ENCODE measurements at places on chromosomes 4 and X.
A peak's percentile ranks its signal among the peaks of the same experiment; 100 is the strongest.

- no peak for DNase-seq
These were observed 16.8 kb upstream of the THOC2 start for GRCh38 chrX:123749643-123750042.

DNA sequence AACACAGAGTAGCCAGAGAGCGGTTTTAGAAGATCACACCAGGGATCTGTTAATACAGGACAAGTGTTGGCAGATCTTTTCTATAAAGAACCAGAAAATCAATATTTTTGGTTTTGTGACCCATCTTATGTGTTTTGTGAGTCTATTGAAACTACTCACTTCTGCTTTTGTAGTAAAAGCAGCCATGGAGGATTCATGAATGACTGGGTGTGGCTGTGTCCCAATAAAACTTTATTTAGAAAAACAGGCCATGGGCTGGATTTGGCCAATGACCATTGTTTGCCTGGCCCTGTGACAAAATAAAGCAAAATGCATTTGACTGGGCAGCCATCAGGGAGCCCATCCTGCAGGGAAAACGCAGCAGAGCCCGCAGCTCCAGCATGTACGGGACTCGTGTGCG lies 99.9 kb upstream of the ADRA2C start:
- no peak for DNase-seq

GRCh38 chr4:109879081-109879480 lies 31.2 kb downstream of the LRIT3 start:
- no peak for DNase-seq

GRCh38 chr4:183335369-183335940 lies 13.2 kb upstream of the CLDN24 start:
- DNase-seq = no peak

GRCh38 chrX:121655276-121655675 lies 607.9 kb downstream of the GLUD2 start:
- DNase-seq = no peak

- DNase-seq = no peak
These were observed 262.6 kb downstream of the C4orf33 start for GRCh38 chr4:129358571-129358970.

DNA sequence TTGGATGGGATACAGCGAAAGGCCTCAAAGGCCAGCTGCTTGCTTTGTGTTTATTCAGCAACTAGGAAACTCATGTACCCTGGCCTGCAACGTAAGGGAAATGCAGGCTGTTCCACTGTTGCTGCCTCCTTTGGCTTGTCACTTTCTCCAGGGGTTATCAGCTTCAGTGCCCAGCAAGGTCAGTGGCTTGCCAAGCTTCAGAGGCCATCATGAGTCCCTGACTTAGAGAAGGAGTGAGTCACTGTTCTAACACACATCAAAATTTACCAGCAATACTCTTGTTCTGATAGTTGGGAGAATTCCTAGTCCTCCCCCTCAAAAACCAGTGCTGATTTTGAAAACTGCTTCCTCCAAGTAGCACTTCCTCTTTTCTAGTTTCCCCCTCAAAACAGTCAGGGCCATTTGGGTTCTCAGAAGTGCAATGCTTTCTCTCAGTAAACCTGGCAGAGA lies 250.8 kb downstream of the ARHGAP24 start:
- no peak for DNase-seq

DNA sequence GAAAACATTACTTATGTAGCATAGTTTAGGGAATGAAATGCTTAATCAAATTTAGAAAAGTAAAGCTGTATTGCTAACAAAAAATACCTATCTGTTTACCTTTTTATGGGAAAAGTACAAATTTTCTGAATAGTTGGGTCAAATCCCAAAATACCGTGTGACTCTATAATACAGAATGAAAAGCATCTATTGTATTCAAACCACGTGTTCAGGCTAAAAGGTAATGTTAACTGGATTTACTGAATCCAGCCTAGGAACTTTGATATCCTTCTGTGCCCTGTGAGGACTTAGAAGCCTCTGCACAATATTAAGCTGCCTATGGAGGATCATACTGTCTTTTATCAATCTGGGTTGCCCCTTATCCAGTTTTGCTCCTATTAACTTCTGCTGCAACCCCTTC lies 36.3 kb upstream of the AGA start:
- no peak for DNase-seq

GRCh38 chr4:67036791-67037190 lies 508.5 kb downstream of the CENPC start:
- DNase-seq = no peak

GRCh38 chrX:131741103-131741581 lies 197.3 kb downstream of the OR13H1 start:
- no peak for DNase-seq

DNA sequence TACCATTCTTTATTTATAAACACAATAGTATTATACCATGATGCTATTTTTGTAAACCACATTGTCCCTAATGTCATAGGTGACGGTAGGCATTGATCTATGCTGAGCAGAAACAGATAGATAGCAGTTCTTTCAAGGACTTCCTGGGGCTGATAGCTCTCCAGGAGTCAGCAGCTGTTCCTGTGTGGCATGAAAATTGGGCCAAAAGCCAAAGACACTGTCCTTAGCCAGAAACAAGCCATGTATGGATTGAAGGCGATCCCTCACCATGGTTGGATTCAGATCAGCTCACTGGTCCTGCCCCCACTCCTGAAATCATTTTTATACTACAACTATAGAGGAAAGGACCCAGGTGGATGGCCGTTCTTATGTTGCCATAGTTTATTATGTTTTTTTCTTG lies 53.6 kb downstream of the DDX60 start:
- DNase-seq = no peak

GRCh38 chr4:81030061-81030980 lies at the start of gene BMP3:
Gene BMP3 (plus strand): TSS chr4:81030708. CDS start chr4:81031285, 577 bp downstream.
- DNase-seq = peak; percentile 5

DNA sequence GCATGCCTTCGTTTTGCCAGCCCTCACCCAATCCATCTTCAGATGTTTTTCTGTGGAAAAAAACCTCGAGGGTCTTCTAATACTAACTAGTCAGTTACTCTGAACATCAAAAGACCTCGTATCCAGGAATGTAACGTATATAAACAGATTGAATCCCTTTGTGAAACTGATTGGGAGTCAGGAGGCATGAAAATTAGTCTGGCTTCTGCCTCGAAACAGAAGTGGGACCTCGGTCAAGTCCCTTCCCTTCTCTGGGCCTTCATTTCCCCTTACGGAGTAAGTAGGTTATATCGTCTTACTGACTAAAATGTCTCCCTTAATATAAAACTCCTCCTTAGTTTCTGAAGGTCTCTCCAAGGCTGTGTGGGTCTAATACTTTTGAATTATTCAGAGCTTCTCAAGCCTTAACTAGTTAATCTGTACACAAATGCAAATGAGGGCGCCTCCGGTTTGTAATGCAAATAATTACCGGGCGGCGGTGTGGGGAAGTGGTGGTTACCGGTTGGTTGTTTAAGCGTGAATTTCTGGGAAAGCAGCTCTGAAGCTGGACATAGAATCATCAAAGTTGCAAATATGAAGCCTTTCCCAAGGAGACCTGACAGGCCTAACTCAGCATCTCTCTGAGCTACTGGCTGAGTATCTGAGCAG lies 11.4 kb upstream of the NKRF start:
- no peak for DNase-seq

GRCh38 chr4:154205471-154205870 lies 286.1 kb downstream of the DCHS2 start:
- DNase-seq = no peak

- DNase-seq = no peak
These were observed 158.5 kb downstream of the ZNF518B start for GRCh38 chr4:10298681-10299080.

GRCh38 chr4:65391814-65392213 lies 278.5 kb downstream of the EPHA5 start:
- DNase-seq = no peak

- no peak for DNase-seq
These were observed 648.3 kb downstream of the GABRG1 start for GRCh38 chr4:45475548-45475947.

- peak; percentile 47 for DNase-seq
These were observed 201.8 kb upstream of the LEF1 start for GRCh38 chr4:108370291-108371141.

DNA sequence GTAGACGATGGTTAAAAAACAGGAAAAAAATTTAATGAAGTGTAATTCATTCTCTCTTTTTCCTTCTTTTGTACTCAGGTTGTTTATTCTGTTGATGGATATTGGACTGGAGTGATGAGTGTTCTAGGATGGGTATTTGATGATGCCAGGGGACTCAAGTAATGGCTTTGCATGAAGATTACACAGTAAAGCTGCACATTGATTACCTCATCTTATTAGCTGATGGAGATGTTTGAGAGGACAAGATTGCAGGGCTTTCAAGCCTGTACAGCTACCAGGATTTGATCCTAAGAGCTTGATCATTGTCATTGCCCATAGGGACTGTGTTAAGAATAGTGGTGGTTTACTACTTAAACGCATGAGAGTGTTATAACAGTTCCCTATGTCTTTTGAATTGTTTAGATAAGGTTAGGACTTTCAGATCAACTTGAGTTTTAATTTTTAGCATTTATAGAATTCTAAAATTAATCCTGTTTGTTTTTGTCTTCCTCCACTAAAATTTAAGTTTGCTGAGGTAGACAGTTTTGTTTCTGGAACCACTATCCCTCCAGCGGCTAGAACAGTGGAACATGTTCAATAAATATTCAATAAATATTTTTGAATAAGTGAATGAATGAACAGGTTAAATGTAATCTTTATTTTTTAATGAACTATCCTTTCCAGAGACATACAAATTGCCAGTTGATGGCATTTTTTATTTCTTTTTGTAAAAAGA lies 58.2 kb downstream of the GAB1 start:
- DNase-seq = no peak

DNA sequence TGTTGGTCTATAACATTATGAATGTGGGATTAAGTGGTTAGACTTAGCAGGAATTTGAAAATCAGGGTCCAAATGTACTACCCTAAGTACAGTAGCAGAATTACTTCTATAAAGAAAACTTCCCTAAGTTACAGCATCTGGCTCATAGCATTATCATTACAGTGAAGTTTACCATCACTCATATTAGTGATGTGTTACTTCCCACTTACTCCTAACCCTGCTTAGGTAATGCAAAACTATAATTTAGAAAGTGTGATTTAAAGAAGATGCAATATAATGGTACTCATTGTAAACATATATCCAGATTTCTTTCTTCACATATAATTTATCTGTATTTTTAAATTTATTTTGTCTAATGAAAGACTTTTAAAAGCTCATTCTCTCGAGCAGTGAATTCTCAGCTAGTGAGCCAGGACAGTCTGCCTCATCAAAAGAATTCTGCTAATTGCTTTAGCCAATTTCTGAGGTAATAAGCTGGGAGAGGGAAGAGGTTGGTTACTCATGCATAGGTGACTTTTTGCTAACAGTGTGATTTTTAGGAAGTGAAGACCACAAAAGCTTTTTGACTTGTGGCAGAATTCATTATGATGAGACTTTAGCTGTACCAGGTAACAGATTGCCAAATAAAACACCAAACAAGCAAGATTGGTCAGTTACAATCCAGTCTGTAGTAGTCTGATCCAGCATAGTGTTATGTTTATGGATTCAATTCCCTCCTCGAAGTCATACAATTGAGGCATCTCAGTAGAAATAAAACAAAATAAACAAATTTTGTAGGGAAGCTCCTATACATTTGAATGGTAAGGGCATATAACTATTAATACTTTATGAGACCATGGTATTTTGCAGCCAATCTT lies 21.0 kb downstream of the PLS3 start:
- DNase-seq = no peak

DNA sequence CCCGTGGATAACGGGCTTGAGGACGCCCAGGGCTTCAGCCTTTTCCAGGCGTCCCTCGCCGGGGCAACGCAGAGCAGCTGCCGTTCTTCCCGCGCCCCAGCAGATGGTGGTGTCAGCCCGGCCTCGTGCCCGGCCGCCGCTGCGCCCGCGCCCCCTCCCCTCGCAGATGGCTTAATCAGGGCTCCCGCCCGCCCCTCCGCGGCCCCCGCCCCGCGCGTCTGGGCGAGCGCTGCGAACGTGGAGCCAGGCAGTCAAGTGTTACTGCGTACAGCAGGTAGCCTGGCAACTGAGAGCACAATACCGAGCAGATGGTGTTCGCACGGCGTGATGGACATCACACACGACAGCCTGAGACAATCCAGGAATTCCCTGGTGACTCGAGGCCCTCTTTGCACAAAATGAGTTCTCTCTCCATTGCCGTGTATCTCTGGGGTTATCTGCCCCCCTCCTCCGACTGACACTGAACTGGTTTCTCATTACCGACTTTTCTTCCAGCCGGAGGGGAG lies 69.3 kb downstream of the MGST2 start:
- peak; percentile 78 for DNase-seq

GRCh38 chrX:72128881-72129280 lies 2.8 kb downstream of the RTL5 start:
- DNase-seq = no peak

- DNase-seq = no peak
These were observed 496.6 kb downstream of the STIM2 start for GRCh38 chr4:27357283-27357682.

GRCh38 chr4:75512386-75513211 lies 1.6 kb downstream of the RCHY1 start:
- no peak for DNase-seq

- DNase-seq = no peak
These were observed 20.2 kb upstream of the RASL11B start for GRCh38 chr4:52841682-52842456.

DNA sequence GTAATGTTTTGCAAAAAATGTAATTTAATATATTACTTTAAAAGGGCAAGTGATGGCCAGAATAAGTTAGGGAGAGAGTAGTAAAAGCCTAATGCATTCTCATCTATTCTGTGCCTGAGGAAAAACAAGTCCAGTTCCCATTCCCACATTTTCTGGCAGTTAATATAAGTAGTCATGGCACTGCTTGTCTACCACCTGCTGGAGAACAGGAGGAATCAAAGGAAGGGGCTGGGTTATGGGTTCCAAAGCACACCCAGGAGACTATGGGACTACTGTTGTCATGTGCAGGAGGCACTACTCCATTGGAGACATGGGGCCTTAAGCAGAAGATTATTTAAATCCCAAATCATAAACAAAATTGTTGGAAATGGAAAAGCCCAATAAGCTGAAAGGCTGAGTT lies 2618.6 kb downstream of the ARAP2 start:
- no peak for DNase-seq

DNA sequence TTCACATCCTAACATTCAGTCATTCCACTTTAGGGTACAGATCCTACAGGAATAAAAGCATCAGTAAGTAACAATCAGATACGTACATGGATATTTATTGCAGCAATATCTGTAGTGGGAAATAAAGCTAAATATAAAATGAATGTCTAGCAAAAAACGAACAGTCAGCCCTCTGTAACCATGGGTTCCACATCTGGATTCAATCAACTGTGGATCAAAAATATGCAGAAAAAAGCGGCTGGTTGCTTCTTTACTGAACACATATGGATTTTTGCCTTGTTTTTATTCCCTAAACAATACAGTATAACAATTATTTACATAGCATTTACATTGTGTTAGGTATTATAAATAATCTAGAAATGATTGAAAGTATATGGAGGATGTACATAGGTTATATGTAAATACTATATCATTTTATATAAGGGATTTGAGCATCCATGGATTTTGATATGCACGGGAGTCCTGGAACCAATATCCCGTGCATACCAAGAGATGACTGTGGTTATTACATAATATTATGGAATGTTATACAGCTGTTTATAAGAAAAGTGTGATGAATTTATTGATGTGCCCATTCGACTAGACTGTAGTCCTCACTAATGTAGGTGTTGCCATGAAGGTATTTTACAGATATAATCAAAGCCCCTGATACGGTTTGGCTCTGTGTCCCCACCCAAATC lies 132.8 kb downstream of the ARHGEF9 start:
- no peak for DNase-seq

GRCh38 chrX:93875621-93876282 lies 201.7 kb downstream of the FAM133A start:
- DNase-seq = no peak

- no peak for DNase-seq
These were observed 56.5 kb downstream of the NCAPG start for GRCh38 chr4:17867276-17867675.

Data from activated naive CD4-positive, alpha-beta T cell treated with anti-CD3 and anti-CD28 coated beads for 36 hours (primary cell).